ENCODE measurements at places on chromosomes 3 and 15. TPM values are rescaled to one million over a fixed set of nuclear protein-coding genes. Genes with fewer than 3 reads are reported as not detected.

Gene P3H2
- 322 TPM for total RNA-seq

Gene KLHL6
- total RNA-seq, result 0.82 TPM

Gene ATP10A
- not detected for total RNA-seq

- H3K27ac ChIP-seq, result no peak overlapping the region
- H3K36me3 ChIP-seq, result peaks cover 5% of the 10 kb centered on the region
- no peak for DNase-seq
- H3K27me3 ChIP-seq, result no peaks in the 10 kb centered on the region
- peaks cover 5% of the 10 kb centered on the region for H3K4me1 ChIP-seq
- no peak overlapping the region for H3K4me3 ChIP-seq
These were observed 194.7 kb downstream of the LPP start for GRCh38 chr3:188348435-188349244.

- no peaks in the 10 kb centered on the region for H3K4me1 ChIP-seq
- no peak for DNase-seq
- no peak overlapping the region for H3K4me3 ChIP-seq
- no peaks in the 10 kb centered on the region for H3K27me3 ChIP-seq
These were observed 339.9 kb upstream of the RBMS3 start for GRCh38 chr3:28940994-28941393.

GRCh38 chr3:163347944-163348343 lies 1730.4 kb downstream of the SI start:
- H3K4me3 ChIP-seq, result no peak overlapping the region
- DNase-seq, result no peak
- no peaks in the 10 kb centered on the region for H3K4me1 ChIP-seq
- H3K27ac ChIP-seq, result no peak overlapping the region
- no peaks in the 10 kb centered on the region for H3K36me3 ChIP-seq

- H3K4me3 ChIP-seq, result no peak overlapping the region
- H3K27me3 ChIP-seq, result no peaks in the 10 kb centered on the region
- H3K4me1 ChIP-seq, result no peaks in the 10 kb centered on the region
- peaks cover 78% of the 10 kb centered on the region for H3K36me3 ChIP-seq
These were observed 26.8 kb upstream of the OCA2 start for GRCh38 chr15:28125673-28126651.

- DNase-seq, result no peak
- H3K36me3 ChIP-seq, result no peaks in the 10 kb centered on the region
- H3K27me3 ChIP-seq, result no peaks in the 10 kb centered on the region
- no peaks in the 10 kb centered on the region for H3K4me1 ChIP-seq
- H3K4me3 ChIP-seq, result no peak overlapping the region
These were observed 173.9 kb downstream of the NSMCE3 start for GRCh38 chr15:29095746-29096145.

DNA sequence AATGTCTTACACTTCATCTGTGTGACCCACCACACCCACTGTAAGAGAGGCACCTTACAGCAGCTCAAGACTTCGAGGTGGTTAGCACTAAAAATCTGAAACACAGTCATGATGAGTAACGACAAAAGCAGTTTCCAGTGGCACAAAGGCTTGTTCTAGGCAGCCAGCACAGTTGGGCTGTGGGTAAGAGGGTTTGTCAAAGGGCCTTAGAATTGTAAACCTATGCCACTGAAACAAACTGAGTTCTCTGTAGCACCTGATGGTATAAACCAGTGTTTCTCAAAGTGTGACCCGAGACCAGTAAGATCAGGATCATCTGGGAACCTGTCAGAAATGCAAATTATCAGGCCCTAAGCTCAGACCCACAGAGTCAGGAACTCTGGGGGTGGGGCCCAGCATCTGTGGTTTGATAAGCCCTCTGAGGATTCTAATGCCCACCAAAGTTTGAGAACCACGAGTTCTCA lies 36.5 kb downstream of the DAPK2 start:
- H3K27ac ChIP-seq, result no peak overlapping the region
- peaks cover 5% of the 10 kb centered on the region for H3K4me1 ChIP-seq
- no peak for DNase-seq

DNA sequence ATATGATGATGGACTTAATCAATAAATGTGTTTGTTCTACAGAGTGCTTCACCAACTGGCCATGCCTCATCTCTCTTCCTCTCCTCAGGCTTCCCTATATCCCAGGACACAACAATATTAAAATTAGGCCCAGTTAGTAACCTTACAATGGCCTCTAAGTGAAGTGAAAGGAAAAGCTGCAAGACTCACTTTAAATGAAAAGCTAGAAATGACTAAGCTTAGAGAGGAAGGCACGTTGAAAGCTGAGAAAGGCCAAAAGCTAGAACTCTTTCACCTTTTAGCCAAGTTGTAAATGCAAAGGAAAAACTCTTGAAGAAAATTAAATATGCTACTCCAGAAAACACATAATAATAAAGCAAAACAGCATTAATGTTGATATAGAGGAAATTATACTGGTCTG lies 1010.3 kb downstream of the NAALADL2 start:
- no peak overlapping the region for H3K4me3 ChIP-seq
- H3K27ac ChIP-seq, result no peak overlapping the region
- H3K27me3 ChIP-seq, result no peaks in the 10 kb centered on the region
- no peak for DNase-seq
- no peaks in the 10 kb centered on the region for H3K36me3 ChIP-seq

- H3K27me3 ChIP-seq, result no peaks in the 10 kb centered on the region
- no peak for DNase-seq
- H3K27ac ChIP-seq, result no peak overlapping the region
- no peaks in the 10 kb centered on the region for H3K4me1 ChIP-seq
These were observed 159.5 kb upstream of the TBC1D5 start for GRCh38 chr3:17901893-17902292.

GRCh38 chr3:196995646-196996355 lies 27.2 kb upstream of the PIGZ start:
- DNase-seq, result peak; percentile 49
- no peaks in the 10 kb centered on the region for H3K4me1 ChIP-seq
- no peaks in the 10 kb centered on the region for H3K36me3 ChIP-seq
- no peaks in the 10 kb centered on the region for H3K27me3 ChIP-seq
- H3K4me3 ChIP-seq, result no peak overlapping the region

- peak; percentile 99 for DNase-seq
- H3K4me1 ChIP-seq, result no peaks in the 10 kb centered on the region
- no peak overlapping the region for H3K27ac ChIP-seq
- H3K27me3 ChIP-seq, result no peaks in the 10 kb centered on the region
These were observed 18.0 kb upstream of the ANKDD1A start for GRCh38 chr15:64893481-64894394.

DNA sequence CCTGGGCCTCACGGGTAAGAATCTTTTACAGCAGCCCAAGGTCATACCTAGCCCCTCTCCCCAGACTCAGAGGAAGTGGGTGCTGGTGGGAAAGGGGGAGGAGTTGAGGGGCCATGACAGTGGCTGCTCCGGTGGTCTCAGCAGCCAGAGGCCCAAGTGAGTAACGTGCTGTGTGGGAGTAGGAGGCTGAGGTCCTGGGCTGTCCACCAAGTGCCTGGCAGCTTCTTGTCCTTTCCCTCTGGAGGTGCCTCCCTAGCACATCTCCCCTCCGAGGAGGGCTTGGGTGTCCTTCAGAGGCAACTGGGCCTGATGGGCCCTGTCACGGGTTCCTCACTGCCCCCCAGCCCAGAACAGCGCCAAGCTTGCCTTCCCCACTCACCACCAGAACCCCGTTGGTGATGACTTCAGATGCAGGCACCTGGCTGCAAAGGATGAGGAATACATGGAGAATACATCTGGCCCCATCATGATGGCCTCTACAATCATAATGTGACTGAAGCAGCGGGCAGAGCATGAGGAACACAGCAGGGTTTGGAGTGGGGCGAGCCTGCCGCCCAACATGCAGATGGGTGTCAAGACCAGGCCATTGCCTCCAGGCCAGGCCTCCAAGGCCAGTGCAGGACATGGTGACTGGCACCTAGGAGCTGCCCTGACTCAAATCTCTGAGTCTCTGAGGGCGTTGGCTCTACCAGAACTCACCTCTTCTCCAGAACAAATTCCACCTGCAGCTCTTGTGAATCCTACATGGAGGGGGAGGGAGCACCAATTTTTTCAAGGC lies 3.3 kb downstream of the PLA2G4F start:
- H3K4me1 ChIP-seq, result no peaks in the 10 kb centered on the region
- H3K27ac ChIP-seq, result no peak overlapping the region
- DNase-seq, result peak; percentile 27
- no peaks in the 10 kb centered on the region for H3K27me3 ChIP-seq

Measured in endodermal cell (in vitro differentiated cells).